ENCODE measurements at places on chromosomes 6 and 20.
A peak's percentile ranks its signal among the peaks of the same experiment; 100 is the strongest.

DNA sequence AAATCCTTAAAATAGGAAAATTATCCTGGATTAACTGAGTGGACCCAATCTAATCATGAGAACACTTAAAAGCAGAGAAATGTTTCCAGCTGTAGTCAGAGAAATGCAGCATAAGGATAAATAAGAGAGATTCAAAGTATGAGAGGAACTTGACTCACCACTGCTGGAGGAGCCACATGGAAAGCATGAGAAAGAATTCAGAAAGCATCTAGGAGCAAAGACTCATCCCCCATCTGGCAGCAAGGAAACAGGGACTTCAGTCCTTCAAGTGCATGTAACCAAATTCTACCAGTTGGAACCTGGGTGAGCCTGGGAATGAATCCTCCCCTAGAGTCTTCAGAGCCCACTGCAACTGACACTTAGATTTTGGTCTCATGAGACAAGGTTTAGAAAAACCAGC, 33.7 kb downstream of the RNF146 start:
- DNase-seq: no peak

DNA sequence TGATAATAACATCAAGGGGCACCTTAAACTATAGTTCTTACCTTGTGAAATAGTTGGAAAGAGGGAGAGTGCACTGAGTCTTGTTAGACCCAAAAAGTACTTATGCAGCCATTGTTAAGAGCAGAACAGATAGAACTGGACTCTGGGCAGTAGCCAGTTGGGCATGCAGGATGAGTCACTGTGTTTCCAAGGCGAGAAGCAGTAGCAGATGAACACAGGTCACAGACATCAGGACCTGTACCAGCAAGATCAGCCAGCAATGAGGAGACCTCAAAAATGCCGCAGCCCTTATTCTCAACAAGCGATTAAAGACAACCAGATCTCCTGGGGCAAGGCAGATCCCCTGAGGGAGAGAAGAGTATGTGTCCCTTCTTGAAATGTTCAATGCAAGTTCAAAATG, 79.0 kb downstream of the SAMD3 start:
- no peak for DNase-seq

- no peak for DNase-seq
Measured at GRCh38 chr6:44538131-44538806, 150.8 kb downstream of the CDC5L start.

GRCh38 chr6:106155219-106155830, 69.2 kb downstream of the PRDM1 start:
- no peak for DNase-seq

- peak; percentile 91 for DNase-seq
Measured at GRCh38 chr20:19976595-19977372, 40.4 kb upstream of the NAA20 start.

DNA sequence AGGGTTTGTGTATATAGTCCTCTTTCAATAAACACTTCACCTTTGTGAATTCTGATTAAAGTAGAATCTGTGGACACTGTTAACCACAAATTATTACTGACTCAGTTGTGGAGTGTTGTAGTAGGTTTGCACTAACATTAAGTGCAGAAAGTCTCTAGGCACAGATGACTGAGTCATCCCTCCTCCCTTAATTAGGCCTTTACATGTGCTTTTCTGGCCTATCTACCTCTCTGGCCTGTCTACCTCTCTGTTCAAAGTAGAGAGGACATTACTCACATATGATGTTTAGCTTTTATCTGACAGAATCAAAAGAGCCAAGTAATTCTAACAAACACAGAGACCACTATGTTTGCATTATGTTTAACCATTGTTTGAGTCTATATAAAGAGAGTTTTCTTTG, 783.0 kb downstream of the TENT5A start:
- DNase-seq: peak; percentile 77

DNA sequence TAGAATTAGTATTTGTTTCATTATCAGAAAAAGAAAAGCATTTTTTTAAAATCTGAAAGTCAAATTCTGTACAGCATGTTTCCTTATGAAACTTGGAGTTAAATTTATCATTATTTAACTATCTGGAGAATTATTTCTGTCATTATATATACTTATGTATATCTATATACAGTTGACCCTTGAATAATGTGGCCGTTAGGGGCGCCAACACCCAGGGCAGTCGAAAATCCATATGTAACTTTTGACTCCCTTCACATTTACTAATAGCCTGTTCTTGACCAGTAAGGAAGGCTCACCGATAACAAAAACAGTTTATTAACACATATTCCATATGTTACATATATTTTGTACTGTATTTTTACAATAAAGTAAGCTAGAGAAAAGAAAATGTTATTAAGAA, 341.2 kb downstream of the ADGRB3 start:
- DNase-seq: no peak

All from SW480 (cell line).